ENCODE measurements at places on chromosomes 13 and 19. TPM values are rescaled to one million over a fixed set of nuclear protein-coding genes. Genes with fewer than 3 reads are reported as not detected.
A peak's percentile ranks its signal among the peaks of the same experiment; 100 is the strongest.

- no peak for DNase-seq
Observed at GRCh38 chr13:32986552-32986951, 29.7 kb upstream of the KL start.

Gene C5AR1
- total RNA-seq = not detected

DNA sequence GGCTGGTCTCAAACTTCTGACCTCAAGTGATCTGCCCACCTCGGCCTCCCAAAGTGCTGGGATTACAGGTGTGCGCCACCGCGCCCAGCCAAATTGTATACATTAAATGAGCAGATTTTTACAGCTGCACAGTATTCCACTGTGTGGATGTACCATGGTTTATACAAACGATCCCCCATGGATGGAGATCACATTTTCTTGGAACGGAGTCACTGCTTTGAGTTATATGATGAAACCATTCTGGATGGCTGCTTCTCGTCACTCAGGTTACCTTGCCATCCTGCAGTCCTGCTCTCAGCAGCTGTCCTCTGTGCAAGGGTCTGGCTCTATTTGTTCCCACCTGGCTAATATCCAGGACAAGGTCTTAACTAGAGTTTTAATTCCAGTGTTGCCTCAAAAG, 39.1 kb upstream of the SLC15A1 start:
- DNase-seq = no peak

DNA sequence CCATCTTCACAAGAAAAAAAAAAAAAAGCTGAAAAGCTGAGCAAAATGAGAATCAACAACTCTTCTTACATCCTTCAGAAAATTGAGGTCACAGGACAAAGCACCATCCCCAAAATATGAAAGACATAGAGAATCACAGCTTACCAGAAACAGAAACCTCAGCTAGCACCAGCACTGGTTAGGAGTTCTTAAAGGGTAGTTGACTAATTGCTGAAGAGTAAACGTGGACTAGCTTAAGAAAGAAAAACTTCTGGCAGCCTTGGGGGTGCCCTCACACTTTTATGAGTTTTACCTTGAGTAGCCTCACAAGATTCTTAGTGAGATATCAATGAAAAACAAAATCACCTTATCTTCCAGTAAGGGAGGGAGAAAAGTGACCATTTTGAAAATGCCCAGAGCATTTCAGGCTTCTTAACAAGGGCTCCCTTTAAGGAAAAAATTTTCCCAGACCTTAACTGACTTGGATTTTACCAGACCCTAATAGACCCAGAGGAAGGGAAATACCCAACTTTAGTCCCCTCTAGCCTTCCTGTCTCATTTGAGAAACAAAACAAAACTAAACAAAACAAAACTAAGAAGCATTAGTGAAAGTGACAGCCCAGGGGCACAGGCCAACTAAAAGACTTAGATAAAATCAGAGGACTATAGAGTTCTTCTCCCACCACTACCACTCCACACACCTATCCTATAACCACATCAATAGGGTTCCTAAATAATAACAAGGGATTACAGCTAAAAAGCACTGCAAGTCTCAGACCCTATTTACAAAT, 888.6 kb downstream of the DIAPH3 start:
- no peak for DNase-seq

- DNase-seq = no peak
Observed at GRCh38 chr19:34363094-34363493, 1.9 kb upstream of the GPI start.

DNA sequence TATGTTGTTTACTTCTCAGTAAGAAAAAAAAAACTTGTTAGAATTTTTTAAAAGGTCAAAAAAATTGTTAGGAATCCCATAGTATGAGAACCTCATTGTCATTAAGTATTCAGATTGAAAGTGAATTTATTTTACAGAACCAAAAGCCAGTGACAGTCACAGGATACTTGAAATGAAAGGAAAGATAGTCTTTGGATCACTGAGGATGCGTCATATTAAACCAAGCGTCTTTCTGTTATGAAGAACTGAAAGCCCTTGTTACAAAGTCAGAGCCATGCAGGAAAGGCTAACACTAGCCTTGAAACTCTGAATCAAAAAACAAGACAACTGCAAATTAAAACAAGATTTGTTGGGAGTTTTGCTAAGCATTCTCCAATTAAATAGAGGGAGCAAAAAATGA, 1348.0 kb upstream of the SLC10A2 start:
- no peak for DNase-seq

GRCh38 chr13:79528356-79528755, 47.4 kb downstream of the NDFIP2 start:
- DNase-seq = peak; percentile 57

Gene ACER1
- not detected for total RNA-seq

Gene APC2
- total RNA-seq = under 0.01 TPM

DNA sequence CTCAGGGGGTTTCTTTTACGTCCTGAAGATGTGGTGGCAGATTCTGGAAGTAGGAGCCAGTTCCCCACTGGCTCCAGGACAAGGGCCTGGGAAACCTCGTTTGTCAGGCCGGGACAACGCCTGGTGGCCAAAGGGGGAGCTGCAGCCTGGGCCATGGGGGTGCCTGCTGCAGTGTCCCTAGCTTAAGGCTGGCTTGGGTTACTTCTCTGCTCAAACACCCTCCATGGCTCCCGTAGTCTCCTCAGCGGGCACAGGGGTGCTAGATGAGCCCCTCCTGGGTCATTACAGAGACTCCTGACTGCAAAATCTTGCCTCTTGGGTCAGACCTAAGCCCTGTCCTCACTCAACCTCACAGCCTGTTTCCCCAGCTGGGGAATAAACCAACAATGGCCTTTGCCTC, 14.7 kb downstream of the CILP2 start:
- DNase-seq = peak; percentile 43

Gene DAND5
- total RNA-seq = under 0.01 TPM

Gene TPTE2
- total RNA-seq = not detected

Gene METTL21C
- not detected for total RNA-seq

DNA sequence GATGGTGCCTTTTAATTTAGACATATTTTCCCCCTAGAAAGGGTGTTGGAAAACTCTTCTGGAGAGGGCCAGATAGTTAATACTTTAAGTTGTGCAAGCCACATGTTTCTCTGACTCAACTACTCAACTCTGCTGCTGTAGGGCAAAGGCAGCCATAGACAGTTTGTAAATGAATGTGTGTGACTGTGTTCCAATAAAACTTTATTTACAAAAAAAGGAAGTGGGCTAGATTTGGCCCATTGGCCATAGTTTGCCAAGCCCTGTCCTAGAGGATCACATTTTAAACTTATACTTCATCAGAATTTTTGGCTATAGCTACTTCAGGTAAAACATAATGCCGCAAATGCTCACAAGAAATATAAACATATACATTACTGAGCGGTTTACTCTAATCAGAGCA, 306.3 kb upstream of the MAB21L1 start:
- no peak for DNase-seq

Gene SLC5A5
- not detected for total RNA-seq

DNA sequence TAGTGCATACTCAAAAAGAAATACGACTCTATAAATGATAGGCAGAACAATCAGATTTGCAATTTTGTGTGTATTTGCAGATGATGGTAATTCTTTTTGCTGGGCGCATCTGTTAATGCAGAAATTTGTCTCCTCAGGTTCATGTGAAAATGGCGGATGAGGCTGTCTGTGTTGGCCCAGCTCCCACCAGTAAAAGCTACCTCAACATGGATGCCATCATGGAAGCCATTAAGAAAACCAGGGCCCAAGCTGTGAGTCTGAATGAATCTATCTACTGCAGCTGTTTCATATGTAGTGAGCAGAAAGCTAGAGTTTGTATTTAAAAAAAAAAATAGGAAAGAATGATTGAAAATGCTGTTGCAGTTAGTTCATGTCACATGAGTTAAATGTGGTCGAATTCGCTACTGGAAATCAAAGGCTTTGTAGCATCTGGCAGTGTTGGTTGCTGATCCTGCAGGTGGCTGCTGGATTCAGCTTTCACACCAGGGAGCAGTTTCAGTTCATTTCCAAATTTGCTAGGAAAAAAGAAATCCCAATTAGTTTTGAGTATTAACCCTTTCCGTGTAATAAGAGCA, 66.0 kb downstream of the PCCA start:
- DNase-seq = no peak

Data from lung microvascular endothelial cell (primary cell).